ENCODE measurements at places on chromosomes 11 and 22.

- no peaks in the 10 kb centered on the region for H3K36me3 ChIP-seq
- DNase-seq, result no peak
- peaks cover 29% of the 10 kb centered on the region for H3K27me3 ChIP-seq
- no peak overlapping the region for H3K27ac ChIP-seq
Measured at GRCh38 chr22:26251869-26252268, 82.6 kb downstream of the SEZ6L start.

- no peaks in the 10 kb centered on the region for H3K36me3 ChIP-seq
- no peaks in the 10 kb centered on the region for H3K27me3 ChIP-seq
- no peak overlapping the region for H3K4me3 ChIP-seq
- no peaks in the 10 kb centered on the region for H3K4me1 ChIP-seq
- no peak overlapping the region for H3K27ac ChIP-seq
- DNase-seq, result no peak
Measured at GRCh38 chr22:17307566-17307965, 61.7 kb upstream of the CECR2 start.

- H3K4me3 ChIP-seq, result no peak overlapping the region
- no peaks in the 10 kb centered on the region for H3K27me3 ChIP-seq
- H3K4me1 ChIP-seq, result peaks cover 2% of the 10 kb centered on the region
- no peak overlapping the region for H3K27ac ChIP-seq
- no peak for DNase-seq
- peaks cover 22% of the 10 kb centered on the region for H3K36me3 ChIP-seq
Measured at GRCh38 chr22:35821654-35822053, 104.0 kb downstream of the APOL5 start.

DNA sequence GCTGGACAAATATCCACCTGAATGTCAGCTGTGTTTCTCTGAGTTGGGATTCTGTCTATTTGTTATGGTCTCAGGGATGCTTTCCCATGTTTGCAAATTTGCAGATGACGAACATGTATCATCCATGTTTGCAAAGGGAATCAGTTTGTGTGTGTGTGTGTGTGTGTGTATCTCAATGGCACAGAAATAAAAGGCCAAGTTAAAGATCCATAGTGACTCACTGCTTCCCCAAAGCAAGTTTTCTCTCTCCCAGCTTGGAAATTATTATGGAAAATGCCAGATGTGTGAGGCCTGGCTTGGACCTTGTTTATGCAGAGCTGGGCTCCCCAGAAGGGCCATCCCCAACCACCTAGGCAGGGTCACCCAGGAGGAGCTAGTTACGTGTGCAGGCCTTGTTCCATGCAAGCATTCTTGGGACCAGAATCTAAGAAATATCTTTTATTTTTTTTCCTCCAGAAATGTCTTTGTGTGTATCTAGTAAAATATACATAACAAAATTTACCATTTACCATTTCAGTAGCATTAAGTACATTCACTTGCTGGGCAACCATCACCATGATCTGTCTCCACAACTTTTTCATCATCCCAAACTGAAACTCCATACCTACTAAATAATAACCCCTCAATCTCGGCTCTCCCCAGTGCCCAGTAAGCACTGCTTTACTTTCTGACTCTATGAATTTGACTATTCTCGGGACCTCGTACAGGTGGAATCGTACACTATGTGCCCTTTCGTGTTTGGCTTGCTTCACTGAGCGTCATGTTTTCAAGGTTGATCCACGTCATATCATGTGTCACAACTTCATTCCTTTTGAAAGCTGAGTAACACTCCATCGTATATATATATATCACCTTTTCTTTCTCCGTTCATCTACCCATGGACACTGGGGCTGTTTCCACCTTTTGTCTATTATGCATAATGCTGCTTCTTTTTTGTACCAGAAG lies 56.6 kb upstream of the WNT7B start:
- H3K27me3 ChIP-seq, result peaks cover 2% of the 10 kb centered on the region
- no peak overlapping the region for H3K27ac ChIP-seq
- DNase-seq, result no peak
- H3K36me3 ChIP-seq, result no peaks in the 10 kb centered on the region
- H3K4me1 ChIP-seq, result peaks cover 11% of the 10 kb centered on the region
- no peak overlapping the region for H3K4me3 ChIP-seq

- DNase-seq, result no peak
- no peak overlapping the region for H3K4me3 ChIP-seq
- no peak overlapping the region for H3K27ac ChIP-seq
- H3K4me1 ChIP-seq, result peaks cover 25% of the 10 kb centered on the region
Measured at GRCh38 chr11:10641177-10641911, 52.2 kb downstream of the IRAG1 start.

GRCh38 chr11:108616549-108616948 lies 23.0 kb upstream of the EXPH5 start:
- H3K27ac ChIP-seq, result no peak overlapping the region
- H3K4me3 ChIP-seq, result no peak overlapping the region
- H3K4me1 ChIP-seq, result peaks cover 22% of the 10 kb centered on the region
- H3K36me3 ChIP-seq, result no peaks in the 10 kb centered on the region

DNA sequence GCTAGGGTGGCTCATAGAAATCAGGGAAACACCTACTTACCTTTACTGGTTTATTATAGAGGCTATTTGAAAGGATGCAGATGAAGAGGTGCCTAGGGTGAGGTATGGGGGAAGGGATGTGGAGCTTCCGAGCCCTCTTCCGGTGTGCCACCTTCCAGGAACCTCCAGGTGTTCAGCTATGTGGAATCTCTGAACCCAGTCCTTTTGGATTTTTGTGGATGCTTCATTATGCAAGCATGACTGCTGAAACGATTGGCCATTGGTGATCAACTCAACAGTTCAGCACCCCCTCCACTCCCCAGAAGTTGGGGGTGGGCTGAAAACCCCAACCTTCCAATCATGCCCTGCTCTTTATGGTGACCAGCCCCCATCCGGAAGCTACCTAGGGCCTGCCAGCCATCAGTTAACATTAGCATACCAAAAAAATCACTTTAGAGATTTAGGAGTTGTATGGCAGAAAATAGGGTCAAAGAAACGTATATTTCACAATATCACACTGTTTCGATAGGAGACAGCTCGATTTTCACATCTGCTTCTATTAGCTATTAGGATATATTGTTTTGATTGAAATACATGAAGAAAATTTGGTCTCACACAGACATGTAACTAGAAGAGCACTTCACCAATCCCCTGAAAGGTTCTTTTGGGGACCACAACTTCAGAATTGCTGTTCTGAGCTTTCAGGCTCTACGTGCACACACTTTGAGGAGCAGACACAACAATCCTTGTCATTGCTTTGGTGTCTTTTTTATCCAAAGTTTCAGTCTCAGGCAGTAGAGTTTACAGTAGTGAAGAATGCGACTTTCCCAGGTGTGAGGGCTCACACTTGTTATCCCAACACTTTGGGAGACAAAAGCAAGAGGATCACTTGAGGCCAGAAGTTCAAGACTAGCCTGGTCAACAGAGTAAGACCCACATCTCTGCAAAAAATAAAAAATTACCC lies 3.3 kb upstream of the POLR2G start:
- no peak for DNase-seq
- peaks cover 23% of the 10 kb centered on the region for H3K4me1 ChIP-seq
- H3K36me3 ChIP-seq, result peaks cover 3% of the 10 kb centered on the region

GRCh38 chr11:1382429-1382828 lies 7.3 kb upstream of the BRSK2 start:
- H3K27me3 ChIP-seq, result peaks cover 46% of the 10 kb centered on the region
- no peaks in the 10 kb centered on the region for H3K36me3 ChIP-seq
- H3K27ac ChIP-seq, result no peak overlapping the region
- peak overlapping the region; percentile 58 for H3K4me3 ChIP-seq
- peaks cover 1% of the 10 kb centered on the region for H3K4me1 ChIP-seq

DNA sequence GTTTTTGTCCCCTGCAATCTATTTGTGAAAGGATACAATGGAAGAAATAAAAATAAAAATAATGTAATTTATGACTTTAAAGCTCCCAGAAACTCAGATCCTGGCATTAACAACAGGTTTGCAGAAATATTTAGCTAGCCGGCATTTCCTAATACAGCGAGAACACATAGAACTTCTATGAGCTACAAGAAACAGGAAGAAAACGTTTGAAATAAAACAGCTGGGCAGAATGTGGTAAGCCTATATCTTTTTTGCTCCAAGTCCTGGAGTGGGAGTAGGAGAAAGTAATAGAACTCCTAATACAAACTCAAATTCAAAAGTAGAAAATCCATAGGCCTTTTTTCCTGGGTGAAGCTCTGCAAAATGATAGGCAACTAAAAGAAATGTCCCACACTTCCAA lies 29.6 kb upstream of the FIBIN start:
- DNase-seq, result no peak
- H3K27ac ChIP-seq, result no peak overlapping the region
- H3K27me3 ChIP-seq, result no peaks in the 10 kb centered on the region
- H3K36me3 ChIP-seq, result no peaks in the 10 kb centered on the region
- peak overlapping the region; percentile 74 for H3K4me3 ChIP-seq

- H3K27ac ChIP-seq, result no peak overlapping the region
- H3K4me1 ChIP-seq, result peaks cover 4% of the 10 kb centered on the region
- H3K4me3 ChIP-seq, result no peak overlapping the region
- DNase-seq, result no peak
- H3K27me3 ChIP-seq, result peaks cover 38% of the 10 kb centered on the region
Measured at GRCh38 chr22:39713799-39714290, 143.3 kb downstream of the CACNA1I start.

DNA sequence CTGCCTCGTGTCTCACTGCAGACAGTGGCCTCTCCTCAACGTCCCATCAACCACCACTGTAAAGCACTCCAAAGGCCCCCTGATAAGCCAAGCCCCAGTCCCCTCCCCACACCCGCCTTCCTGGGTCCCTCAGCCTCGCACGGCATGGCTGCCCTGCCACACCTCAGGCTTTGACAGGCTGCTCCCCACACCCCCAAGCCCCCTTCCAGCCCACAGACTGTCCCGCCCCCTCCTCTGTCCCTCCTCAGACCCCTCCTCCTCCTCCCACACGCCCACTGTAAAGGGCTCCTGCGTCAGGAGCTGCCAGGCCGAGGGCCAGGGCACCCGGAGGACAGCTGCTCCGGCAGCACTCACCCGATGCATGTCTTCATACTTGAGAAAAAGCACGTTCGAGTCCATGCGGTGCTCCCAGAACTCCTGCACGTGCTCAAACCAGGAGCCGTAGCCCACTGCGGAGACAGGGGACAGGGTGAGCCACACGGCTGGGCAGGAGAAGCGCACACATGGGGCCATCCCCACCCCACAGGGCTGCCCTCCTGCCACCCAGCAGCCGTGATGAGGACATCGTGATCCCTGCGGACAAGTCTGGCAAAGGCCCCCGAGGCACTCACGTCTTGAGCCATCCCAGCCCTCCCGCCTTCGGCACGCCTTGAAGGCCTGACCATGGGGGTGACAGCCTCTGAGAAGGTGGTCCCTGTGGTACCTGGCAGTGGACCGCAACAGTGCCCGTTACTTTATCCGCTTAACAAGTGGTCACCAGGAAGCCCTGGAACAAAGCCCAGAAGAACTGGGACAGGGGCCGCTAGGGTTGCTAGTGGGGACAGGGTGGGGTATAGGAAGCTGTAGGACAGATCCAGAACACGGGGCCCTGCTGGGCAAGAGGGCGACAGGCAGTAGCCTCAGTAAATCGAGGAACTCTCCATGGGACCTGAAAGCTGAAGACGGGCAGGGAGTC lies 21.5 kb upstream of the EFCAB6 start:
- DNase-seq, result no peak
- no peak overlapping the region for H3K4me3 ChIP-seq
- H3K36me3 ChIP-seq, result no peaks in the 10 kb centered on the region
- H3K27ac ChIP-seq, result no peak overlapping the region
- peaks cover 16% of the 10 kb centered on the region for H3K4me1 ChIP-seq
- H3K27me3 ChIP-seq, result no peaks in the 10 kb centered on the region

DNA sequence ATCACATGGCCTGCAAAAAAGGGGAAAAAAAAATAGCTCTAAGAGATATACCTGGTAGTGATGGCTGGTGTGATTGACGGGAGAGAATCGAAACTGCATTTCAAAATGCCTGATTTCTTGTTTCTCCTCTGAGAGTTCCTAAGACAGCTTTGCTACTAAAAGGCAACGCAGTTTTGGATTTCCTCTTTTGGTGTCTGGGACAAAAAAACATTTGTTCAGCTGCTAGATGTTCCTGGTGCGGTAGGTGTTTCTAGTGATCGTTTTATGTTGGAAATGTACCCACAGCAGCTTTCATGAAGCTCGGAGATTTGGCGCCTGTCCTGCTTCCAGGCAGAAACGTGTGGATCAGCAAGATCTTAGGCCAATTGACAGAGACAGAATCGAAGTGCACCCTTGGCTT lies 18.1 kb downstream of the P2RX3 start:
- H3K27me3 ChIP-seq, result no peaks in the 10 kb centered on the region
- DNase-seq, result no peak
- no peaks in the 10 kb centered on the region for H3K36me3 ChIP-seq

DNA sequence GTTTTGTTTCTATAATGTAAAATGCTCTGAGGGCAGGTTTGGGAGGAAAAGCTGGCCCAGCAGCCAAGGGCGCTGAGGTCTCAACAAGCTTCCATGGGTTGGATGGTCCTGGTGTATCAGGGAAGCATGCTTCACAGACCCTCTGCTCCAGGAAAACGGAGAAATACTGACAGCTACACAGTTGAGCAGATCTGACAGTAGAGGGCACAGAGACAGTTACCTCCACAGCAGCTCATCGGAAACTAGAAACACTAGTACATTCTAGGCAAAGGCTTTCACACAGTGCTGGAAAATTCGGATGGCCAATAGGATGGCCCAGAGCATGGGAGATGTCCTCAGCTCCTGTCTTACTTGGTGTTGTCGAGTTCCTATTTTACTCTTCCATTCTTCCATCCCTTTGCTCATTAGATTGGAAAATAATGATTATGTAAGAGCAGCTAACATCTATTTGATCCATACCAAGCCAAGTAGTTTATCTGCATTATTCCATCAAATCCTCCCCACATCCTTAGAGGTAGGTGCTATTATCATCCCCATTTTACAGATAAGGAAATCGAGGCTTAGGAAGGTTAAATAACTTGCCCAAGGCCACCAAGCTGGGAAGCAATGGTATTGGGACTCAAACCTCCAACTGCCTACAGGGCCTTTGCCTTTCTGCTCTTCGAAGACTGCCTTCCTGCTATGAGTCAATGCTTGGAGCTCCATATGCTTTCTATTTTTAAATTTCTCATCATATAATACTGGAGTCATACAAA lies 28.3 kb downstream of the LMO2 start:
- H3K4me1 ChIP-seq, result peaks cover 30% of the 10 kb centered on the region
- H3K27ac ChIP-seq, result no peak overlapping the region
- H3K27me3 ChIP-seq, result peaks cover 58% of the 10 kb centered on the region
- no peak overlapping the region for H3K4me3 ChIP-seq
- no peak for DNase-seq
